ENCODE measurements at places on chromosomes 6 and 20. TPM values are rescaled to one million over a fixed set of nuclear protein-coding genes. Genes with fewer than 3 reads are reported as not detected.

WFDC10B gene
- total RNA-seq = not detected

GOPC gene
- 20.2 TPM for total RNA-seq

APMAP gene
- 28.2 TPM for total RNA-seq

EDN1 gene
- 1.1 TPM for total RNA-seq

ROMO1 gene
- total RNA-seq = 48.8 TPM

EGFL8 gene
- total RNA-seq = 9.9 TPM

AIF1 gene
- total RNA-seq = 9.9 TPM

PI16 gene
- total RNA-seq = 62.2 TPM

PKIG gene
- total RNA-seq = 0.44 TPM

PNPLA1 gene
- 0.25 TPM for total RNA-seq

CALHM6 gene
- 2.1 TPM for total RNA-seq

RIMS1 gene
- not detected for total RNA-seq

RGS19 gene
- total RNA-seq = 50.7 TPM

TRIM40 gene
- total RNA-seq = 0.39 TPM

All from CD4-positive, CD25-positive, alpha-beta regulatory T cell (primary cell).